Amniotic epithelial cell (primary cell): ENCODE measurements at places on chromosomes 3 and 15.
A peak's percentile ranks its signal among the peaks of the same experiment; 100 is the strongest.

DNA sequence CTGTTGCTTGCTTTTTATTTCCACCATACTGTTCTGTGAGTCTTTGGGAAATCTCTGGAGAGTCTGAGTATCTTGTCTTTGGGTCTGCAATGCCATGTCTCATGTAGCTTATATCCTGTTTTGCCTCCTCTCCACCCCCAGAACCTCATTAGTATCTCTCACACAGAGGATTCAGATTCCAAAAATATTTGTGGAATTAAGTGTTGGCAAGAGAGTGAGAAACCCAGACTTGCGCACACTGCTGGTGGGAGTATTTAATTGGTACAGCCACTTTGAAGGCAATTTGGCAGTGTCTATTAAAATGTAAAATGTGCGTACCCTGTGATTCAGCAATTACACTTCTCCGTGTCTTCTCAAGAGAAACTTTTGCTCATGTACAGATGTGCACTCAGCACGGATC, 68.6 kb downstream of the ZNF621 start:
- peak; percentile 39 for DNase-seq

DNA sequence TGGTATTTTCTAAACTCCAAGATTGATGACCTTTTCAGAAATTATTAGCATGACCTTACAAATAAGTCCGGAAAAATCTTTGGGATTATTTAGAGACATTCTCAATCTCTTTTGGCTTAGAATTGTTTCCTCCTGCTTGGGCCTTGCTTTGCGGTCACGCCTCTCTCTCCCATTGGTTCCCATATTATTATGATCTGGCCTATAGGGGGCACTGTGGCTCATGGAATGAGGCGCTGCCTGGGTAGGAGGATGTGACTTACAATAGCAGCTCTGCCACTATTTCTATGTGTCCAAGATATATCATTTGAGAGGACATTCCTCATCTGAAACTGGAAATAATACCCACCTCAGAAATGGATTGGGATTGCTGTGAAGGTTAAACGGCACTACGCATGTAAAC, 464.9 kb downstream of the MFSD1 start:
- peak; percentile 31 for DNase-seq

- DNase-seq: no peak
These were observed 35.8 kb downstream of the ABHD17C start for GRCh38 chr15:80730926-80731325.

DNA sequence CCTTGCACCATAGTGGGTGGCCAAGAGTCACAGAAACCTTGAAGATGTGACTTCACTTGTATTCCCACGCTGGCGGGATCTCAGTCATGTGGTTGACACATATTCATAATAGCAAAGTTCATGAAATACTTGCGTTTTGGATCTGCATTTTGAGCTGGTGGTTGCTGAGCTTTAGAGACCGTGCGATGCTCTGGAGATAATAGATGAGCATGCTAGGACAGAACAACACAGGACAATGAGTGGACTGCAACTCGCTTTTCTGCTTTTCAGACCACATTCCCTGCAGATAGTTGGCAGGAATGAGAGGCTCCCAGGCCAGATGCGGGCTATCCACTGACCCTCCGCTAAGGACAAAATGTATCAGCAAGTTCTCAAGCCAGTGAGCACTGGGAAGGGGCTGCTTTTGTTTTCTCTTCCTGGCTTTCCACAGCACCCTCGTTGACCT, 13.8 kb upstream of the STARD5 start:
- DNase-seq: no peak

DNA sequence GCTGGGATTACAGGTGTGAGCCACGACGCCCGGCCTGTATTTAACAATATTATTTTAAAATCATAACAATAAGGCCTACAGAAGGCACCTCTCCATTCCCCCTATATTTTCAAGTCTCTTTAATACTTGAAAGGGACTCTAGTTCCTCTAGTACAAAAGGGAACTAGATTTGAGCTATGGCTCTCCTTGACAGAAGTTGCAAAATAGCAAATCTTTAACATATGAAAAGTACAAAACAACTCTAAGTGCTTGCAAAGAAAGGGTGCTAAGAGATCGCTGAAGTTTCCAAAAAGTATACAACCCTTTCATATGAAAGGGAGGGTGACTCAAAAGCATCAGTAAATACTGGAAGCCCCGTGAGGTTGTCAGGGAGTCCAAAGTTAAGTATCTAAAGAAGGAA, 23.8 kb downstream of the AP3S2 start:
- DNase-seq: no peak

DNA sequence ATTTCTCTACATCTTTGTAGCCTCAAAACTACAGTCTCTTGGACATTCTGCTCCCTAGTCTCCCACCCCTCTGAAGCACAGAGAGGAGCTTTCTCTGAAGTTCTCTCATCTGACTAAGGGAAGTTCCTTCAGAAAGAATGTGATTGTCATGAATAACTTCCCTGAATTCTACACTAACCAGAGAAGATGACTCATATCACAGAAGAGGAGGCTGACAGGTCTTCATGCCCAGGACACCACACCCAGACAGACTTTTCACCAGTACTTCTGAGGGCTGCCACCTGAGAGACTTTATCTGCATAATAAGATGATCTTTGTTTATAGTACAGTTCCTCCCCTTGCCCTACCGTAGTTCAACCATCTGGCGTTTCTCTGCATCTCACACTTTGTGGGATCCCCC, 52.8 kb downstream of the CDIN1 start:
- peak; percentile 61 for DNase-seq
